Activated CD4-positive, alpha-beta memory T cell treated with anti-CD3 and anti-CD28 coated beads for 36 hours (primary cell): ENCODE measurements at places on chromosomes 2 and 18.

DNA sequence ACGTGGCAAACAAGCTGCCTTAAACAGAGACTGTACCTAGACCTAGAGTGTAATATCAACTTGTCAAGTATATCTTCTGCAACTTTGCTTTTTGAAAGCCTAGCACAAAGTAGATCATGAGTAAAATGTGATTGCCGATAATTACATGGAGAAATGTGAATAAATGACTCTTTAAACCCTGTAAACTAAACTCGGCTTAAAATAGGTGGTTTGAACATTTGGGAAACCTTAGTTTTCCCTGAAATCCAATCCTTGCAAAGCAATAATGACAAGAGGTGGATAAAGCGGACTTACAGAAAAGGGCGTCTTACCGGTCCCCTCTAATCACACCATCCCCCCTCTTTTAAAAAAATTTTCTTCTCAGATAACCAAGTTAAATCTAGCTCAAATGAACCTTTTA is 549 bp upstream of the PSMD14 start:
- no peak for DNase-seq

DNA sequence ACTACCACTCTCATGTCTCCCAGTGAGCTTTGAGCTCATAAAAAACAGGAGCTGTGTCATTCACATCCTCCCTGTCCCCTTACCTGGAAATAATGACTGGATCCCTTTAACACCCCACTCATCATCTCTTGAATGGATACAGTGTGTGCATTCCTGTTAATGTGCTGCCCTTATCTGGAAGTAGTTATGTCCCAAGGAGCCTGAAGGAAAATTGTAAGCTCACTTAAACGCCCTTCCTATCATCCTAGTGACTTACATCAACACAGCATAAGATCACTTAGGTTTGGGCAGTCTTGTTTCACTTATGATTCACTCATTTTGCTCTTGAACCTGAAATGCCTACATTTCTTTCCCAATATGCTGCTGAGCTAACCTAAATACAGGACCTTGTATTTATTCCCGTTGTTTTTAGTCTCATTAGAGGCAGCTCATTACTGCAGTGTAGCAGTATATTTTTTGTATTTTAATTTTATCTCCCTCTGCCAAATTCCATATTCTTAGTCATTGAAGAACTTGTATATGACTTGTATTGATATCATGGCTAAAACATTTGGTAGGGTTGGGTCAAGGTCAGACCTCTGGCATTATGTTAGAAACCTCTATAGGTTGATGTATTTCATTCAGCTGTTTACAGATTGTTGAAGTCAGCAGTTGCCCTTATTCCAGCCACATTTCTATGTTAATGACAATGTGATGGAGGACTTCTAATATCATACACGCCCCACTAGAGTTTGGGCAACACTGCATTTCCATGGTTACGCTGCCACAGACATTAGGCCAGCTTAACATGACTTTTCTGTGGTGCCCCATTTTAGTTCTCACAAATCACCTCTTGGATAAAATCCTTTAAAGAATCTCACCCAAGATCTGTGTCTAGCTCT is 72.9 kb downstream of the PKP4 start:
- DNase-seq, result no peak

DNA sequence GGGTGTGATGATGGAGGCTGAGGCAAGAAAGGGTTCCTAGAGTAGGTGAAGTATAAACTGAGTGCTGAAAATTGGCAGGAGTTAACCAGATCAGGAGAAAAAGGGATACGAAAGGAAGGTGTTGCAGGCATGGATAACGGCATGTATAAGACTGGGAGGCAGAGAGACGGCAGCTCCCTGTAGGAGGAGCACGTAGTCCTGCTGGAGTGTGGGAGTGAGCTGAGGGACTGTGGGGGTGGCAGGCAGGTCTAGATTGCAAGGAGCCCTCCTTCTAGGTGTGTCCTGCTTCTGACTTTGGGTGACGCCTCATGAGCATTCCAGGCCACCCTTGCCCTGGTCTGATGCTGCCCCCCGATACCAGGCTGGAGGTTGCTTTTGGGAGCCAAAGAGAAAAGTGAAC is 36.4 kb upstream of the KCTD1 start:
- DNase-seq, result no peak

DNA sequence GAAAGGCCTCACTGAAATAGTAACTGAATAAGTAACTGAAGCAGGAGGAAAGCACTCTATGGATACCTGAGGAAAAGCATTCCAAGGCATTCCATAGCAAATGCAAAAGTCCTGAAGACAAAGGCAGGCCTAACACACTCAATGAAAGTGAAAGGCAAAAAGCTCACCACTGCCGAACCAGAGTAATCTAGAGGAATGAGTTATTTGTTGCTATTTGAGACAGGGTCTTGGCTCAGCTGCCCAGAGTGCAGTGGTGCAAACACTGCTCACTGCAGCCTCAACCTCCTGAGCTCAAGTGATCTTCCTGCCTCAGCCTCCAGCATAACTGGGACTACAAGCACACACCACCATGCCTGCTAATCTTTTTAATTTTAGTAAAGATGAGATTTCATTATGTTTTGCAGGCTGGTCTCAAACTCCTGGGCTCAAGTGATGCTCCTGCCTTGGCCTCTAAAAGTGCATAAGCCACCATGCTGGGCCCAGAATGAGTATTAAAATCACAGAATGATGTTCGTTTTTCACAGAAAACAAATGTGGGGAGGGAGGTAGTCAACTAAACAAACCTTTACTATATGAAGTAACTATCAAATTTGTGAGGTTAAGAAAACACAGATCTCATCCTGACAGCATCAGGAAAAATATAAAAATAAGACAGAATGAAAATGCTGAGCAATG is 17.9 kb downstream of the PIAS2 start:
- no peak for DNase-seq

DNA sequence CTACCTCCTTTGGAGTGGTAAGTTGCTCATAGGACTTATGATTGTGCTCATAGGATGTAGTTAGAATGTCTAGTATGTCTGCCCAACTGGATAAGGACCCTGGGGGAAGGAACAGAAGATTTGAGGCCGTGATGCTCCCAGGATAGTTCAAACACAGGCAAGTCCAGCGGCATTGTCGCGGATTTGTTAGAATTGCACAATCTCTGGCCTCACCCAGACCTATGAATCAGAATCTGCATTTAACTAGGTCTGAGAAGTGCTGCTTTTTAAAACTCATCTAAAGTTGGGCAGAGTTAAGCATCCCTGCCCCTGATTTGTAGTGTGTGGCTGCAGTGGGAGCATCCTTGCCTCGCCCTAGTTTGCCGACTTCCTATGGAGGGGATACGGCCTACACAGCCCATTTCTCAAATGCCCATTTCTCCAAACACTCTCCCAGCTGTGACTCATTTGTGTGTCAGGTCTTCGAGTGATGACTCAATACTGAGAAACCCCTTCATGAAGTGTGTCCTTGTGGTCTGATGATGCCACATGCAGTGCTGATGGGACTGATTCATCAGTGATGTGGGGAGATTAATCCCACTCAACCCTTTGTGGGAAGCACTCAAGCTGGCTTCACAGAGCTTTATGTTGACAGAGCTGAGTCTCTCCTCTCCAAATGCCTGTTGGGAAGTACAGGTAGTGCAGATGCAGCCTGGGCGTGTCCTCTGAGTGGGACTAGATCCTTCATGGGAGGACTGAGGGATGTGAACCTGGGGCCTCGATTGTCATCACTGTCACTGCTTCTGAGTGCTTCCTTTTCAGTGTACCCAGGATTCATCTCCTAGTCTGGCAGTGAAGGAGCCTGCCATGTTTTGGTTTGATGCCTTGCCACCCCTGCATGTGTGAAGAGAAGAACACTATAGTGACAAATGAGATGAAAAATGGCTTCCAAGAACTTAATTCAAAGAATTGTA is 18.7 kb downstream of the SMIM21 start:
- peak; percentile 60 for DNase-seq

DNA sequence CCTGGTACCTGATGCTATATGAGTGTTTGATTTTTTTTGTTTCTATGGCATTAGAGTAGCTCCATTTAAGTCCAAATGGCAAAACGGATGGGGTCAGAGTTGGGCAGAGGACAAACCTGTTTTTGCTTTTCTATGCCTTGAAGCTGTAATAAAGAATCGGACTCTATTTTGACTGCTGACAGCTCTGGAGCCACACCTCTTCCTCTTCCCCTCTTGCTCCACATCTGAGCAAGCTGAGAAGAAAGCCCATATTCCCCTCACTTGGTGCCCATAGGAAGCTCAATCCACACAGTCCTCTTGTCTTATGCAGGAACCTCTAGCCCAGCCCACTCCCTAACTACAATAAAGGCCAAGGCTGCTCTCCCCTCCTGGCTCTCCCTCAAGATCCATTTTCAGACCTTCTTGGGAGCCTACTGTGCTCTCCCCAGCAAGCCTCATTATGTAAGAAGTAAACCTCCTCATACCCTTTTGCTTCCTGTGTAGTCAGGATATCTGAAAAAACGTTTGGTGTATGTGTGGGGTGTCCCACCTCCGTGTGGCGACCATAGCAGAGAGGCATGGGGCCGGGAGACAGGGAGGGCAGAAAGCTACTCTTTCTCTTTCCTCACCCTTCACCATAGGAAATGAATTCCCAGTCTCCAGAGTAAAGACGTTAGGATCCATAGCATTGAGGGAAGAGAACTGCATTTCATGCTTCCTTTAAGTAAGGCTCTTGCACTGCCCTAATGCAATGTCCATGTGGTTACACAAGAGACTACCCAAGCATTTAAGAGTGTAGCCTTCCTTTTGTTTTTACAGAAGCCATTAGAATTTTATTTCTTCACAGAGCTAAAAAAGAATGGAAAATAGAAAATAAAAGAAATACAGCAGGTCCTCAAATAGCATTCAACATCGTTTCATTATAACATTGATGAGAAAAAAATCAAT is 41.9 kb upstream of the RAPGEF4 start:
- DNase-seq, result no peak

DNA sequence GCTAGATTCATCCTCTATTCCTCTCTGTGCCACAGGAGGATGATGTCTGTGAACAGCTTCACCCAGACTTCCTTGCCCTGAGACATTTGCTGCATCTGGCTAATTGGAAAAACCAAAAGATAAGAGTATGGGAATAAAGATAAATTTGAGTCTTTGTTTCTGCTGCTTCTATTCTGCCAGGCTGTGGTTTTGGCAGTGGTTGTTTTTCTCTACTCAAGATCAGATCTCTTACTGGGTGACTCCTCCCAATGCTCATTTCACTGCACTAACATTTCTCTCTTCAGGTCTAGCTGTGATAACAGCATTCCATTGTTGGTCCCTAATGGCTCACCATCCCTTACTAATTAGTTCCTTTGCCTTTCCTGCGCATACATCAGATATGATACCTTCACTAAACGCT is 89.5 kb downstream of the CALCRL start:
- DNase-seq, result no peak

GRCh38 chr2:238093181-238094140 is 6.7 kb upstream of the ESPNL start:
- DNase-seq, result peak; percentile 7

GRCh38 chr2:241666627-241667400 is 19.8 kb downstream of the DTYMK start:
- DNase-seq, result no peak

- no peak for DNase-seq
Measured at GRCh38 chr2:68372485-68372884, 7.4 kb downstream of the PLEK start.

DNA sequence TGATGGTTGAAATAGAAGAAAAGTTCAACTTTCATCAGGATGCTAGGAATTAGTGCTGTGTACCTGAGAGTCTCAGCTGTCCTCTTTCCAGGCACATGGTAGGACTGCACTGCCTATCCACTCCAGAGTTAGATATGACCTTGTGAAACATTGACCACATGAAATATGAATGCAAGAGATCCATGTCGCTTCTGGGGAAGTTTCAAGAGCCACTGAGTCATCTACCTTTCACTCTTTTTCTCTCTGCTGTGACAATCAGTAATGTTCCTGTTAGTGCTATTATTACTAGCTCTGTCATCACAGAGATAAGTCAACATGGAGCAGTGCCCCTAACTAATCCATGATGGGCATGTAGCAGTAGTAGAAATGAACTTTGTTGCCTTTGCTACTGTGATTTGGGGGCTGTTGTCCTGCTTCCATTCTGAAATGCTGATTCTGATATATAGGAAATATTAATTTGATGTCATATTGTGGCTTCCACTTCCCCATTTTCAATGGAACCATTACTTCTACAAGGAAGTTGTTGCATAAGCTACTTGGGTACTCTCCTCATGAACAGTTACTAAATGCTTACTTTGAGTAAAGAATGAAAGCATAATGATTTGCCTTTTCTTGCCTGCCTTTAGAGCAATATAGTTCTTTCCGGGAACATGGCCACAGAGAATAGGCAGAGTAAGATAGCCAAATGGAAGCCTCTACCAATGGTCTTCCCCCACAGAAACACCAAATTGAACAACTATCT is 192.8 kb upstream of the ZNF521 start:
- no peak for DNase-seq

DNA sequence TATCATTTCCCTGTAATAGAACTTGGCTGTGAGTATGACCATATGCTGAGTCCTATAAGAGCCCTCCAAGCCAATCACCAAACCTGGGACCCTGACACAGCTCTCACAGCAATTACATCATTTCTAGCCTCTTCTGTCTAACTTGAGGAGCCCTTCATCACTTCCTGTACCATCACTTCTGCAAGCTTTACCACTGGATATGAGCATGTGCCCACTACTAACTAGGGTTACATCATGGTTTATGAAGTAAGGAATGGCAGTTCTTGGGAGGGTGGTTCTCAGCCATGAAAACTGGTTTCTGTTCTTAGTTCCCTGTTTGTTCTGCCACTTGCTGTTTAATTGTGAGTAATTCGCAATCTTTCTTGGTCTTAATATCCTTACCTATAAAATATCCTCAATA is 31.0 kb upstream of the EPB41L3 start:
- no peak for DNase-seq

DNA sequence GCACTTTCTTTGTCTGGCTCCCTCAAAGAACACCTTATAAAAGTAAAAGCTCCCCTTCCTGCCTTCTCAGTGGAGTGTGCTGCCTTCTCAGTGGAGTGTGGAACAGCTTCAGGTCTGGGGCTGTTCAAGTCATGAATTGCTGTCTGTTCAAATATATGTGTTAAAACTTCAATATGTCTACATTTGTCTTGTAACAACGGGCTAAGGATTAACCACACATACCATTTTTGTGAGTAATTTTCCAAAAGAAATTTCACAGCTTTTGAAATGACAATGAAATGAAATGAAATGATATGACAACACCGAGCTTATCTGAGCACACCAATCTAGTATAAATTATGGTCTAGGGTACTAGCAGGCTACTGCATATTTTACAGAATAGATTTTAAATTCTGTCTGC is 42.9 kb downstream of the CABYR start:
- no peak for DNase-seq
